HCT116 (cell line): ENCODE measurements at places on chromosomes 2 and 18. TPM values are rescaled to one million over a fixed set of nuclear protein-coding genes. Genes with fewer than 3 reads are reported as not detected.

C2orf72 gene
- total RNA-seq, result 3.7 TPM

DNA sequence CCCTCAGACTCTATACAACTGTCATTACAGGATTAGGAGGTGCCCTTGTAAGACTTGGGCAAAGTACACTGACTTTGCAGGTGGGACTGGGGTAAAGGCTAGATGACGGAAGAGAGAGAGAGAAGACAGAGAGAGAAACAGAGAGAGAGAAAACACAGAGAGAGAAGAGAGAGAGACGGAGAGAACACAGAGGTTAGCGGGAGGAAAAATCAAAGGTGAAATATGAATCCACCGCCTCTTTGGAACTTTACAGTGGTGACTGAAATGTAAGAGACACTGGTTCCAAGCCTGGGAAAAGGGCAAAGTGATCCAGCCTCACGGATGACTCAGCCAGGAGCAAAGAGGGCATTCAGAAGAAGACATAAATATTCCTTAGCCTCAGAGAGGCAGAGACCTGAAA is 25.1 kb upstream of the CAB39 start:
- peak; percentile 64 for DNase-seq

GRCh38 chr18:8498905-8499304 is 110.3 kb upstream of the RAB12 start:
- DNase-seq, result no peak

RAPGEF4 gene
- total RNA-seq, result 0.59 TPM

GRCh38 chr2:151157000-151157735 is 104.5 kb downstream of the RBM43 start:
- no peak for DNase-seq

DNA sequence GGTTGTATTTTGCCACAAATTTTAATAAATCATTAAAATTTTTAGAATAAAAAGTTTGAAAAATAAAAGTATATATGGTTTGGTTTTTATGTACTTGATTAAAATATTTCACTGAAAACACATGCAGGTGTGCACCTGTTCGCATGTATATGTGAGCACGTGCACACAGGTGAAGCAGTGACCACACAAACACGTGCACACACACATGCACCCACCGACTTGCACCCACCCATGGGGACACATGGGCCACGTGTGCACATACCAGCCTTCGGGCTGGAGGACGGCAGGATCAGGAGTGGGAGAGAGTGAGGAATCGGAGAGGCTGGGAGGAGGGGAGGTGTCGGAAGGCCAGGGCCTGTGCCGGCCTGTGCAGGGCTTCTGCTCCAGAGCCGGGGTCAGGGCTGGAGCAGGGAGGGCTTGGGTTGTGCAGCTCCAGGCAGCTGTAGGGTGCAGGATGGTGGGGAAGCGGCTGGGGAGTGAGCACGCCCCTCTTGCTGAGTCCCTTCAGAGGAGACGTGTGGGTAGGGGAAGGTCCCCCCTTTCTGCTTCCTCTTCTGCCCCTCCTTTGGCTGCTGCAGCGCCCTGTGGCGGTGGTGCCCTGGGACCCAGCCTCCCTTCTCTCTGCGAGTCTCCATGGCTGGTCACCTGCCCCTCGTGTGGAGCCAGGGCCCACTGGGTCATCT is 106.9 kb upstream of the HDAC4 start:
- no peak for DNase-seq

DNA sequence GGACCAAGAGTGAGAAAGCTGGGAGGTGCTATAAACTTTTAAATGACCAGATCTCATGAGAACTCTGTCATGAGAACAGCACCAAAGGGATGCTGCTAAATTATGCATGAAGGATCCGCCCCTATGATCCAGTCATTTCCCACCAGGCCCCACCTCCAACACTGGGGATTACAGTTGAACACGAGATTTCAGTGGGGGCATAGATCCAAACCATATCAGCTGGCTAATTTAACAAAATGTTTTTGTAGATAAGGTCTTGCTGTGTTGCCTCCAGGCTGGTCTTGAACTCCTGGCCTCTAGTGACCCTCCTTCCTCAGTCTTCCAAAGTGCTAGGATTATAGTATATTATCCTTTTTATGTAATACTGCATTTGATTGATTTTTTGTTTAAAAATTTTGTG is 56.0 kb downstream of the NBEAL1 start:
- no peak for DNase-seq

DNA sequence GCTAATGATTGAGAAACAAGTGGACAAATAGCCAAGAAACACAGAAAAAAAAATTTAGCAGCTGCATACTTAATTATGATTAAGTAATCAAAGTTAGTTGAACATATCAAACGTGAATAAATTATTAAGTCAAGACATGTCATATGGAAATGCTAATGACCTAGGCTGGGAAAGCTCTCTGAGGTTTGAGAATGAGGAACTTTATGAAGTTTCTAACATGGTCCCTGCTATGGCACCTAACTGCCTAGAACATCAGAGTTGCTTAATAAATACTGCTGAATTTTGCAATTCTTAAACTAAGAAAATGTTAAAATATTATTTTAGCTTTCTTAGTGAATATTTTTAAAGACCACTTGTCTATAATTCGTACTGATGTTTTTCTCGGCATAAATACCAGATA is 99.8 kb downstream of the AFF3 start:
- DNase-seq, result no peak

GRCh38 chr18:78304192-78305164 is 675.1 kb upstream of the SALL3 start:
- no peak for DNase-seq

DNA sequence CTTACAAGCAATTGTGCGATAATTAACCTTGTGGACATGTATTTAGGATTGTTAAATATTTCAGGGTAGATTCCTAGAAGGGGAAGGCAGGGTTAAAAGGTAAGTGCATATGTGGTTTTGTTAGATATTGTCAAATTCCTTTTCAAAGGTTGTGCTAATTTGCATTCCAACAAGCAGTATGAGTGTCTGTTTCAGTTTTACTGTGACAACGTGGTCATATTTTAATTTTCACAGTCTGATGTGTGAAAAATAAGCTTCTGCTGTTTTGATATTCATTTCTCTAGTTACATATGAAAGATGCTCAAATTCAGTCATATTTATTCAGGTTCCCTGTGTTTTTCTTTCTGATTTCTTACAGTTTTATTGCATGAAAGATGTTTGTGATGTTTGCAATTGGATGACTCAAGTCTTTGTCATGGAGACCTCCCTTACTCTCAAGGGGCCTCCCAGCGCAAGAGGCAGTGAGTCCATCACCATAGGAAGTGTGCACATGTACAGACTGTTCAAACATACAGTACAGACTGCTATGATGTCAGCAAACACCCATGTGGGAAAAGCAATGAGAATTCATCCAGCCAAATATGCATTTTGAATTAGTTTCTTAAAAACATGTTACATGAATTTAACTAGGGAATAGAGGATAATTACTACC is 310.8 kb downstream of the GALR1 start:
- no peak for DNase-seq

ATP8B1 gene
- total RNA-seq, result 15.9 TPM

CCBE1 gene
- total RNA-seq, result 0.84 TPM

DNA sequence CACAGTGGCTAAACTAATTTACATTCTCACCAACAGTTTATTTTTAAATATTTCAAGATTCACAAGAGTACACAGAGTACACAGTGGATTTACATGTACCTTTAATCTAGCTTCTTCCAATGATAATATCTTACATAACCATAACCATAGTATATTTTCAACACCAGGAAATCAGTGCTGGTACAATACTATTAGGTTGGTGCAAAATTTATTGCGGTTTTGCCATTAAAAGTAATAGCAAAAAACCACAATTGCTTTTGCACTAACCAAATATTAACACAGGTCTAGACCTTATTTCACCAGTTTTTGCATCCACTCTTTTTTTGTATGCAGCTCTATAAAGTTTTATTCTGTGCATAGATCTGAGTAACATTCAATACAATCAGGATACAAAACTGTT is 163.0 kb downstream of the SCG2 start:
- DNase-seq, result no peak

DNA sequence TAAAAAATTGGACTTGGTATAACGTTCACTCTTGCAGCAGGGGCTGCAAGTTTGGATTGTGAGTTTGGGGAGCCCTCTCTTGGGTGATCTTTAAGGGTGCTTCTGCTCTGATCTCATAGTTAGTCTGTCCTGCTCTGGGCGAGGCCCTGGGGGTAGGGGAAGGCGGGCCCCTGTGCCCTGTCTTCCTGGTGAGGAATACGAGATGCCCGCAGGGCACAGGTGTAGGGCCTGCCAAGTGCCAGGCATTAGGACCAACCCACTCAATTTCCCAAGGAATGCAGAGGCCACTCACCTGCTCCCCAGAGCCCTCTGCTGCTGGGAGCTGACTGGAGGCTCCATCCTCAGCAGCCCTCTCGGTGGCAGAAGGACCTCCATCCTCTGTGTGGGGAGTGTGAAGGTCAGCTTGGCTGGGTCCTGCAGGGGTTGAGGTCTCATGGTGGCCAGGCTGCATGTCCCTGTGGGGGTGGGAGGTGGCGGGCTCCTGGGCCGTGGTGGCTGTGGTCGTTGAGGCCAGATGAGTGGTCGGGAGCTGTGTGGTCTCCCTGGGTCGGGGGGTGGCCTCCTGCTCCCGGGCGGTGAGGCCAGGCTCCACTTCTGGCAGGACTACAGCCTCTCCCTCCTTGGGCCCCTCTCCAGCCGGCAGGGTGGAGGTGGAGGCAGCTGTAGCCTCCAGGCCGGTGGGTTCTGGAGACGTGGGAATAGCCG is 21.3 kb downstream of the SDC1 start:
- no peak for DNase-seq

DNA sequence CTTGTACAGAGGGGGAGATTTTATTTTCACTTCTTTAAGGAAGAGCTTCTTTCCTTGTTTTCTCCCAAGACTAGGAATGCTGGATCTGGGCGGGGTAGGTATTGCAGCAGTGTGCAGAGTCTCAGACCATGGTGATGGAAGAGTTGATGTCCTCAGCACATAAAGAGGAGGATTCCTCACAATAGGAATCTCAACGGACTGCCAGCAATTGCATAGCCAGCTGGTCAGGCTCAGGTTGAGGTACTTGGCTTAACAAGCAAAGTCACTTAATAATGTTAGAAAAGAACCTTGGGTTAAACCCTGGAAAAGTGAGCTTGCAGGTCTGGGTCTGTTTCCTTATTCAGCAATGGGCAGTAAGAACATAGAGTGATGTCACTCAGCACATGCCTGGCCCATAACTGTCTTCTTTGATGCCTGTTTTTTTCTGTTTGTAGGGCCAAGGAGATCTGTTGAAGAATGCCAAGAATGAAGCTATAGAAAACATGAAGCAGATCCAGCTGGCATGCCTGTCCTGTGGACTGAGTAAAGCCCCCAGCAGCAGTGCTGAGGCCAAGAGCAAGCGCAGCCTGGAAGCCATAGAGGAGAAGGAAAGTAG is 342.1 kb downstream of the PLCL1 start:
- DNase-seq, result no peak

TGFBRAP1 gene
- total RNA-seq, result 18.3 TPM

DNA sequence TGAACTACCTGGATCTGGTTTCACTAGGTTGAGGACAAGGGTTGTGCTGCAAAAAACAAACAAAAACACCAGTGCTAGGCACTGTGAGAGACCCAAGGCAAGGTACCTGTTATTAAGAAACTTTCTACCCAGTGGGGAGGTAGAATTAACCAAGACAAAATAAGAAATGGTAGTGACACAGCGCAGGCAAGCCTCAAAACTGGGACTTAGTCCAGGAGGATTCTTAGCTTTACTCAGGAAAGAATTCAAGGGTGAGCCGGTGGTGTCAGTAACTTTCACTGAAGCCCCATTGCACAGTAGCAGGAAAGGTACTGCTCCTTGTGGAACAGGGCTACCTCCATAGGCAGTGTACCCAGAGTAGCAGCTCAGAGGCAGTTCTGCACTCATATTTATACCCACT is 131.6 kb downstream of the SCG2 start:
- no peak for DNase-seq

GRCh38 chr2:16009560-16009959 is 69.2 kb downstream of the MYCN start:
- DNase-seq, result no peak

DNA sequence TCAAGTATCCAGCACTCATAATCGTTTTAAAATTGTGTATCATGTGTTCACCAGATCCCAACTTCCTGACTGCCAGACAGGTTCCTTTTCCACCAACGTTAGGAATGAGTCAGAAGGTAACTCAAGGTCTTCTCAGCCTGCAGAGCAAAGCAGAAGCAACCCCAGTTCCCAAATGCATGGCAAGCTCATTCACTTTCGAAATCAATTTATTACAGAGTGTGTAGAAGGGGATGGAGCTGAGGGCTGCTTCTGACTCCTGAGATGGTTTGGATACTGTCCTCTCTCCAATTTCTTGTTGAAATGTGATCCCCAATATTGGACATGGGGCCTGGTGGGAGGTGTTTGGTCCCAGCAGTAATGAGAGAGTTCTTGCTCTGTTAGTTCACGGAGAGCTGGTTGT is 114.5 kb downstream of the PIEZO2 start:
- DNase-seq, result no peak

GRCh38 chr18:56727399-56727798 is 76.2 kb downstream of the WDR7 start:
- no peak for DNase-seq

DNA sequence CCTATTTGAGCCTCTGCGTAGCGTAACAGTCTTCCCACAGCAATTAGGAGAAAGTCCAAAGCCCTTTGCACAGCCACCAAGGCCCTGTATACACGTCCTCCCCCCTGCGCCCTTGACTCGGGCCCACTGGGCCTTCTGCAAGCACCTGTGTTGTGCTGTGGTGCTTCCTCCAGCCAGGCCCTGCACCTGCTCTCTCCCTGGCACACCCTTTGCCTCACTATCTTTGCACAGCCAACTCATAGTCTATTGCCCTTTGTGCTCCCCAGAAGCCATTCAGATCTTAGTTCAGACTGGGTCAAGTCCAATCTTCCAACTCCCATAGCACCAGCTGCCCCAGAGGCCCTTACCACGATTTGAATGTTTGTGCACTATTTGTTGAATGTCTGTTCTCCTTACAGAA is 271.6 kb upstream of the MGAT5 start:
- DNase-seq, result no peak

NPHP1 gene
- 4.7 TPM for total RNA-seq

EVX2 gene
- total RNA-seq, result not detected

ESPNL gene
- total RNA-seq, result 0.22 TPM

GRCh38 chr2:19632403-19632991 is 269.3 kb downstream of the TTC32 start:
- DNase-seq, result no peak

- no peak for DNase-seq
These were observed 68.0 kb upstream of the CABLES1 start for GRCh38 chr18:23067236-23067635.

GRCh38 chr18:47317824-47318508 is 66.5 kb upstream of the SKOR2 start:
- no peak for DNase-seq

DNA sequence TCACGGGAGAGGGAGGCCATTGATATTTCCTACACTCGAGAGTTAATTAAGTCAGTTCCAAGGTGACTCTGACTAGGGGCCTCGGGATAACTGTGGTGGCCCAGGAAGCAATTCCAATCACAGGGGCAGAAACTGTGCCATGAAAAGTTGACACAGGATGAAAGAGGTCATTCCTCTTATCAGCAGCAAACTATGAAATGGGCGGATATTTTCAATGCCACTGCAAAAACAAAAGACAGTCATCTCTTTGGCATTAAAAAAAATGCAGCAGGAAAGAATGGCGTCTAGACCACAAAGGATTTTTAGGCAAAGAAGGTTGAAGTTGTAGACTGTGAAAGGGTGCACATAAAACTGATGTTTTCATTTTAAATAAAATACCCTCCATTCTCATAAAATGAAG is 50.0 kb downstream of the TGIF1 start:
- no peak for DNase-seq

- no peak for DNase-seq
These were observed 398.3 kb upstream of the HNRNPA3 start for GRCh38 chr2:176814274-176814673.
